ENCODE measurements at places on chromosomes 1 and 21. TPM values are rescaled to one million over a fixed set of nuclear protein-coding genes. Genes with fewer than 3 reads are reported as not detected.

The HSPA6 gene
- total RNA-seq = 0.31 TPM

The SH2D2A gene
- total RNA-seq = 215 TPM

The PDE9A gene
- total RNA-seq = 7.9 TPM

The FCAMR gene
- not detected for total RNA-seq

The IL24 gene
- total RNA-seq = 22.2 TPM

The SLAMF7 gene
- 70.9 TPM for total RNA-seq

The TMEM125 gene
- not detected for total RNA-seq

The TMPRSS3 gene
- 9.8 TPM for total RNA-seq

The NUDT4B gene
- total RNA-seq = not detected

The HIVEP3 gene
- total RNA-seq = 13.3 TPM

The NPPB gene
- not detected for total RNA-seq

The GNG12 gene
- total RNA-seq = not detected

The NCDN gene
- total RNA-seq = 16.6 TPM

The PRELP gene
- not detected for total RNA-seq

The SPOCD1 gene
- 0.46 TPM for total RNA-seq

The FAM163A gene
- total RNA-seq = not detected

The OR2T29 gene
- not detected for total RNA-seq

The FAM72C gene
- total RNA-seq = 17.1 TPM

The RGS21 gene
- not detected for total RNA-seq

GRCh38 chr21:41839387-41840000 lies 39.6 kb downstream of the PRDM15 start:
- DNase-seq = no peak

DNA sequence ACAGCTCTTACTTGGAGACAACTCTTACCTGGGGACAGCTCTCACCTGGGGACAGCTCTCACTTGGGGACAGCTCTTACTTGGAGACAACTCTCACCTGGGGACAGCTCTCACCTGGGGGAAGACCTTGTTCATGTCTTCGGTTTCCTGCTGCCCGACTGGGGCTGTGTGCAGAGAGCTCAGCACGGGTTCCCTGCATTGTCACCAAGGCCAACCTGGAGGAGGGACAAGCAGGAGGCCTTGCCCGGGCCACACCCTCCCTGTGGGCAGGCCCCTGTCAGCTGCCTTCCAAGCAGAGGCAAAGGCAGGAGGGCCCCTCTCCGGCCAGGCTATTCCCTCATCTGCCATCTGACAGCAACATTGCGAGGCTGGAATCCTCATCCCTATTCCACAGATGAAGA lies at the start of gene LDLRAD1:
TSS of gene LDLRAD1 (minus strand) at position 208 of the 400 bp plus-strand sequence. CDS start at position 134, 74 bp downstream.
- no peak for DNase-seq

DNA sequence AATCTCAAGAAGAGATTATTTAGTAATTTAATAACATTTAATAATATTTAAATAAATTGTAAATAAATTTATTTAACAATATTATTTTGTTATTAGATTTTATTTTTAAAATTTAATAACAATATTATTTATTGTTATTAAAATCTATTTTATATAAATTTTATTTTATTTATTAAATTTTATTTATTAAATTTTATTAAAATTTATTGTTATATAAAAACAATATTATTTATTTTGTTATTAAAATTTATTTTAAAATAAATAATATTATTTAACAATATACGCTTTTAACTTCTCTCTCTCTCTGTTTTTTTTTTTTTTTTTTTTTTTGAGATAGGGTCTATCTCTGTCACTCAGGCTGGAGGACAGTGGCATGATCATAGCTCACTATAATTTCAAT lies 347.1 kb upstream of the LRRC7 start:
- DNase-seq = no peak

DNA sequence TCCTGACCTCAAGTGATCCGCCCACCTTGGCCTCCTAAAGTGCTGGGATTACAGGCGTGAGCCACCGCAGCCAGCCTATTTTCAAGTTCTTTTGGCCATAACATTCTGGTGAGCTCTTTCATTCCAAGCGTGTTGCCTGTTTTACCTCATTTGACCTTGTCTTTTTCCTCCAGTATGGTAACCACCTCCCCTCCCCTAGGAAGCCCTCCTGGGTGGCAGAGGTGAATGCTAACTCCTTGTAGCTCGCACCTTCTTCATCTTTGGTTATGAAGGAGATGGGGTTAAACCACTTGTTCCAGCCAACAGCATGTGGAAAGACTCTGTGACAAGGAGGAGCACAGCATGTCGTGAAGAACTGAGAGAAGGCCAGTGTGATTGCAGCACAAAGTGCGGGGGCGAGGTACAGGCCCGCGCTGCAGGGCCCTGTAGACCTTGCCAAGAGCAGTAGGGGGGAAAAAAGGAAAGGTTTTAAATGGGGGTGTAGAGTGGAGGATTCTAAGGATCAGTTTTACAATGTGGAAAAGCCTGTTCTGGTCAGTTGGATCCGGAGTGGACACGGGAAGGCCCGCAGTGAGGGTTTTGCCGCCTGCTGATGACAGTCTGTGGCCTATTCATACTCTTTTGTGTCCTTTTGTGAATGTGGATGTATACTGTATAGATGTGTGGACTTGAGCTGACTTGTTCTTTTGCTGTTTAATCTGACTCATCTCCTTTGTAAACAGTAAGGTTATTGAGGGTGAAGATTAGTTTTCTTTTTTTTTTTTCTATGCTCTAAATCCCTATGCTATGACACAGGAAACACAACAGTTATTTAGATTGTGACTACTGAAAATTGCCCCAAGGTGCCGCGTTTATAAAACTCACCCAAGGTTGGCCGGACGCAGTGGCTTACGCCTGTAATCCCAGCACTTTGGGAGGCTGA lies 7.5 kb upstream of the ZNF436 start:
- DNase-seq = no peak

- no peak for DNase-seq
Observed at GRCh38 chr21:27827972-27828371, 861.1 kb upstream of the ADAMTS5 start.

GRCh38 chr21:39033878-39034589 lies 149.2 kb downstream of the PSMG1 start:
- no peak for DNase-seq

GRCh38 chr1:207284209-207284897 lies 37.1 kb upstream of the CD55 start:
- no peak for DNase-seq

GRCh38 chr1:54980528-54981241 lies at the start of gene TMEM61:
Gene TMEM61 (plus strand): TSS chr1:54980628. CDS start chr1:54981066, 438 bp downstream.
- DNase-seq = no peak

GRCh38 chr1:119958223-119958622 lies 61.9 kb upstream of the ADAM30 start:
- no peak for DNase-seq

DNA sequence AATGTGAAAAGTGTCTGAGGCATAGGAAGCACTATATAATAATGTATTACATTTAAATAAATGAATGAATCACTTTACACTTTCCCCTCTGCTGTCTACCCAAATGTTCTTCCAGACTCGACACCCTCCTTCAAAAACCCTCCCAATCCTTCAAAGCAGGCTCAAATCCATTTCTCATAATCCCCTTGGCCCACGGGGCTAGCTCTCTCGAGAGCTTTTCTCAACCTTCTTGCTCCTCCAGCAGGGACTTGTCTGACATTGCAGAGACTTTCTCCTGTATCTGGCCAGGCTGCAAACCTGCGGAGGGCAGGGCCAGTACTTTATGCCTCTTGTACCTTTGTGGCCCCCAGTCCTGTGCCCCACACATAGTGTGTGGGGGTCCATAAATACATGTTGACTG lies 14.1 kb upstream of the CNTN2 start:
- no peak for DNase-seq

- no peak for DNase-seq
Observed at GRCh38 chr1:230087028-230087716, 20.1 kb downstream of the GALNT2 start.

GRCh38 chr21:29430030-29430429 lies 131.3 kb downstream of the BACH1 start:
- DNase-seq = no peak

DNA sequence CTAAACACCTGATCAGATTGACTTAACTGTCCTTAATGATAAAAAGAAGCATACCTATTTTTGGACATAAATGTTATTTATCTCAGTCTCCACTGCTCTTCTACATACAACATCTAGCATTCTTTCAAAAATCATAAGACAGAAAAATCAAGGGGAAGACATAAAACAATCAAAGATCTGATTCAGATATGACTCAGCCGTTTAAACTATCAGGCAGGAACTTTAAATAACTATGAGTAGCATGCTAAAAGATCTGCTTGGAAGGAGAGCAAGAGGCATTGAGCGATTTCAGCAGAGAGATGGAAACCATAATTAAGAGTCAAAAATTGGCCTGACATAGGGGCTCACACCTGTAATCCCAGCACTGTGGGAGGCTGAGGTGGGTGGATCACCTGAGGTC lies 27.2 kb upstream of the SLC22A15 start:
- no peak for DNase-seq

DNA sequence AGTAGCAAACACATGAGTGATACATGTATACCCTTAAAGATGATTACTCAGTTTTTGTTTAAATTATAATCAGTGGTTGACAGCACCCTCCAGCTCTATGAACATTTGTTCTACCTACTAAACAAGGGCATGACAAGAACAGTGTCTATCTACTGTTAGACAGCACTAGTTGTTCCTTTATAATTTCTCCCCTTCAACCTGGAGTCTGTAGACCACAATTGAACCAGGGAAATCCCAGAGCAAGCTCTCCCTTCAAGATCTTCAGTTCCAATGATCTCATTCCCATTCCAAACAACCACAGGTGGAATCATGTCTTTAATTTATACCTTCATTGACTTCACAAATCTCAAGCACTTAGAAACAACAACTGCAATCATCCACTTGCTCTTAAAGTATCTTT lies 216.1 kb downstream of the HHIPL2 start:
- no peak for DNase-seq

DNA sequence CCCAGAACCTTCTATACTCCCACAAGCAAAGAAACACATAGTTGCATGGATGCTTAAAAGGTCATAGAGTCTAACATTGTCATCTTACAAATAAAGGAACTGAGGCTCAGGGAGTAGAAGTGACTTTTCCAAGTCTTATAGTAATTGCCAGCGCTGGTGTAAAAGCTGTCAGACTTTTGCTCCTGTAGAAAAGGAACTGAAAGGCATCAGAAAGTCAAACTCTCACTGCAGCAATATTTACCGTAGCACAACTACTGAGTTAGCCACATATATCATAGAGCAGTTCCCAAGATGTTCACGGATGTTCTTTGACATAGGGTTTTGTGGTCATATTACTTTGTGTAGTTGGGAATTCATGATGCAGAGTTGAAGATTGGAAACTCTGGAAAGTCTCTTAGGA lies 16.6 kb upstream of the USP24 start:
- no peak for DNase-seq

- DNase-seq = no peak
Observed at GRCh38 chr1:26350701-26351589, 3.0 kb downstream of the CRYBG2 start.

GRCh38 chr1:201542309-201543035 lies 3.5 kb downstream of the NAV1 start:
- no peak for DNase-seq

DNA sequence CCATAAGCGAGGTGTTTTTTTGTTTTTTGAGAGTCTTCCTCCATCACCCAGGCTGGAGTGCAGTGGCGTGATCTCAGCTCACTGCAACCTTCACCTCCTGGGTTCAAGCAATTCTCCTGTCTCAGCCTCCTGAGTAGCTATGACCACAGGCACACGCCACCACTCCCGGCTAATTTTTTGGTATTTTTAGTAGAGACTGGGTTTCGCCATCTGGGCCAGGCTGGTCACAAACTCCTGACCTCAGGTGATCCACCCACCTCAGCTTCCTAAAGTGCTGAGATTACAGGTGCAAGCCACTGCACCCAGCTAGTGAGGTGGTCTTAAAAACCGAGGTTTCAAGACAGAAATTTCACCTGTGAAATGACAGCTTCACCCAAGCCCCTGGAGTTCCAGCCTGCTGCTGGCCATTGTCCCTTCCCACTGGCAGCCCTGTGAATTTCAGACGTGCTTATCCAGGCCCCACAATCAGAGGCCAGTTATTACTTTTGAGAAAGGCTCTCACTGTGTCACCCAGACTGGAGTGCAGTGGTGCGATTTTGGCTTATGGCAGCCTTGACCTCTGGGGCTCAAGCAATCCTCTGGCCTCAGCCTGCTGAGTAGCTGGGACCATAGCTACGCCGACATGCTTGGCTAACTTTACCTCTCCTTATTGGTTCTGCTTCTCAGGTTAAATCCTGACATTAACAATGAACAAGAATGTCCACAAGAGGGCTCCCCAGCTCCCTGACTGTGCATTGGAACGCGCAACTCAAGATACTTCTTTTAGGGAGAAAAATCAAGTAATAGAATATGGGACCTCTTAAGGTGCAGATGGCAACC lies 19.4 kb downstream of the ENO1 start:
- no peak for DNase-seq

GRCh38 chr1:219550201-219550600 lies 62.7 kb downstream of the ZC3H11B start:
- no peak for DNase-seq

DNA sequence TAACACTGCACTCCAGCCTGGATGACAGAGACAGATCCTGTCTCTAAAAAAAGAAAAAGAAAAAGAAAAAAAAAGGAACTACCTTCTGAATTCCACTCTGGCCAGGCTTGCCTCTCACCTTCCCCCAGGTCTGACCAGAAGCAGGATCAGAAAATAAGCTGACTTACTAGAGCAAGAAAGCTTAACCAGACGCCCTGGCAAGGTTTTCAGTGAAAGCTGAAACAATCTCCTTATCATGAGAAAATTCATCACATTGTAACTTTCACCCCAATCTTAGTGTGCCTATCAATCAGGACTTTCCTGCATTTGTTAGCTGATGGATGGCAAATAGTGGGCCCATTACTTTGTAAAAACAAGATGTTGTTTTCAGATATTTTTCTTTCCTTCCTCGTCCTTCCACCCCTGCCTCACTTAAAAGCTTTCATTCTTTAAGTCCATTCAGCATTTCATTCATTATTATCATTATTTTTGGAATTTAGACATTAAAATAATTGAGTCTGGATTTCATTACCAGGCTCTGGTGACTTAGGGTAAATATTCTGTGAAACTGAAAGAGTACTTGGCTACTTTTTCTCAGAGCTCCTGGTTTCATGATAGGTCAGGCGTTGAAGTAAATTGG lies 96.5 kb upstream of the CD34 start:
- DNase-seq = no peak

DNA sequence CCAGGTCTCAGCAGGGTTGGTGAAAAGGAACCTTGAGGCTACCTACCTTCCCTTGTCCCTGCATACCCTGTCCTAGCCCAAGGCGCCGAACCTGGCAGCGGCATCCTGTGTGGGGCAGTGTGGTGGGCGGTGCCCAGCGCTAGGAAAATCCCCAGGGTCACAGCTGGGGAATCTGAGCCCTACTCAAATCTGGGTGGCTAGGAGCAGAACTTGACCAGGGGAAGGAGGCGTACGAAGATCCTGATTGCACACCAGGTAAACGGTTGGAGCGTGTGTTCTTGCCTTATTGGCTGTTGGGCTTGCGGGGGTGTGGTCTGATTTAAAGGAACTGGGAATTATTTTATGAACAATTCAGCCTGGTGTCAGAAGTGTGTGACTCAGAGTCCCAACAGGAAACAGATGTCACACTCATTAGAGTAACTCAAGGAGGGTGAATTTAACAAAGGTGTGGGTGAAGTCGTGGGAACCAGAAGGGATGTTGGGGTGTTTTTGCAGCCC lies 118.6 kb downstream of the LRIG2 start:
- DNase-seq = no peak

GRCh38 chr1:81183051-81183450 lies 617.7 kb upstream of the ADGRL2 start:
- DNase-seq = no peak

Data from activated naive CD4-positive, alpha-beta T cell treated with anti-CD3 and anti-CD28 coated beads, Interleukin-2, amount 50 U/mL, for 72 hours (primary cell).